ENCODE measurements at places on chromosomes 16 and 17.

DNA sequence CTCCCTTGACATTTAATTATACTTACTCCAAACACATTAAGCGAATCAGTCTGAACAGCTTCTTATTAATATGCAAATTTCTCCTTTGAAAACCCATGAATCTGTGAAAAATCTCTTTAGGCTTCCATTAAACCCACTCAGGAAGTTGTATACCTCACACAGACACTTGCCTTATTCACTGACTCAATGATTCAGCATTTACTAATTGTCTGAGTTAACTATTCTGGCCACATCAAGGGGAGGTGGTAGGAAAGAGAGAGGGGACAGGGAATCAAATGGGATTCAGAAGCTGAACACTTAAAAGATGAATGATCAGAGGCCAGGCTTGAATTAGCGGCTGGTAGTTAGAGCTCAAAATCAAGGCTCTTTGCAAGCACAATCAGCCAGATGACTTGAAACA lies 70.0 kb downstream of the HS3ST3A1 start:
- no peak for DNase-seq

DNA sequence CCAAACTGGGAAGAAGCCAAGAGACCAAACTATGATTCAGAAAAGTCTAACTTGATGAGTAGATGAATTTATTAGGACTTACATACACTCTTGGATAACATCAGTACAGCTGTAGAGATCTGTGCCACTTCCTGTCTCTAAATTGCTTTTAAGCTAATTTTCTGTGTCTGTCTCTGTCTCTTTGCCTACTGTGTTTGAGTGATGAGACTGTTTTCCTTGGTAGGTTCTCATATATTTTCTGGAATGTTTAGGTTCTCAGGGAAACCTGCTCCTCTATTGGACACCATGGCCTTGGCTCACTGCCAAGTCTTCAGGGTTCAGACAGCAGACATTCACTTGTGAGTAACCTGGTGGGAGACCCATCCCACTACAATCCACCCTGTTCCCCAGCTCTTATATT lies 103.5 kb upstream of the KIF2B start:
- no peak for DNase-seq

DNA sequence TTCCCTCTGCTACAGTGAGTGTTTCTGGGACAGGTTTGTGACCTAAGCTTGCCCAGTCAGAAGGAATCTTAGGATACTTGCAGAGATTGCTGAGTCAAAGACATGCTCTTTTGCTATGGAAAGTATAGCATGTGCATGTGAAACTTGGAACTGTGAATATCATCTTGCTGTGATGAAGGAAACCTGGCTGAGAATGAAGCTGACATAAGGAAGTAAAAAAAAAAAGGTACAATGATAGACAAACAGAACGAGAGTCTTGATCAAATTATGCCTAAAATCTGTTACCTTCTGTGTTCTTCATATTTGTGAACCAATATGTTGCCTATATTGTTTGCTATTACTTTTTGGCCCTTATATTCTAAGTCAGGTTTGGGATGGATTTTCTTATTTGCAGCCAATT lies 525.7 kb downstream of the NPIPA7 start:
- DNase-seq = no peak

GRCh38 chr16:20803561-20804214 lies 2.6 kb downstream of the ERI2 start:
- DNase-seq = no peak

GRCh38 chr16:88716201-88716600 lies 9.9 kb downstream of the CTU2 start:
- DNase-seq = no peak

DNA sequence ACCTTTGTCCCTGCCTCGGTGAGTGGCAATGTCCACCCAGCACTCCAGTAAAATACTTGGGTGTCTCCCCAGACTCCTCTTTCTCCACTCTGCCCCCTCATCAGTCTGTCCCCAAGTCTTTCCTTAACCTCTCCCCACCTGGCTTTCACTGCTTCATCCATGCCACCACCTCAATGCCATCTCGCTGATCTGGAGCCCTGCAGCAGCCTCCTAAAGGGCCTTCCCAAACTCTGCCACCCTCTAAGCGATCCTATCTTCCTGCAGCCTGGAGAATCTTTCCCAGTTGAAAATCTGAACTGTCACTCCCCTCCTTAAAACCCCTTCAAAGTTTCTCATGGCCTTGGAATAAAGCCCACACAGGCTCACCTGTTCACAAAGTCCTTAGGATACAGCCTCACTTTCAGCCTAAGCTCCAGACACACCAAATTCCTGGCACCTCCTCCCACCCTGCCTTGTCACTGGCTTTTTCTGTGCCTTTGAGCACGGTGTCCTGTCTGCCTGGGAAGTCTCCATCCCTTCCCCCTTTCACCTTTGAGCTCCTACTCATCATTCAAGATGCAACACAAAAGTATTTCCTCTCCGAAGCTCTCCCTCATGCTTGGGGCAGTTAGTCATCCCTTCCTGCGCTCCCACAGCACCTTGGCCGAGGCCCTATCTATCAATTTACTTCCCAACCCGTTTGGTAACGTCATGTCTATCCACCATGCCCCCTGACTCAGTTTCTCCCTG lies 2.8 kb downstream of the WNK4 start:
- no peak for DNase-seq

DNA sequence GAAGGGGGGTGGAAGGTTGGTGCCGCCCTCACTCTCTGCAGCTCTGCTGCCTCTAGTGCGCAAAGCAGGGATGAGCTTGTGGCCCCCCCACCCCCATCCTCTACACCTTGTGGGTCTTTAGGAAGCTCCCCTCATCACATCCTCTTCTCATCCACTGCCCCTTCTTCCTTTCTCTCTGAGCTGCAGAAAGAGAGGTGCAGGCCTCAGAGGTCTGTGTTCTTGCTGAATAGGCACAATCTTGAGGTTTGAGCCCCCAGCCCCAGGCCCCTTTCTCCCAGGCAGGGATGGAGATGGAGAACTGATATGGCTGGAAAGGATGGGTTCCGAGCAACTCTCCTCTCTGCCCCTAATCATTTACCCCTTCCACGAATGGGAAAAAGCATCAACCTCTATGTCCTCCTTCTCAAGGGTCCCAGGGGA lies 2.6 kb downstream of the CACNA1G start:
- no peak for DNase-seq

DNA sequence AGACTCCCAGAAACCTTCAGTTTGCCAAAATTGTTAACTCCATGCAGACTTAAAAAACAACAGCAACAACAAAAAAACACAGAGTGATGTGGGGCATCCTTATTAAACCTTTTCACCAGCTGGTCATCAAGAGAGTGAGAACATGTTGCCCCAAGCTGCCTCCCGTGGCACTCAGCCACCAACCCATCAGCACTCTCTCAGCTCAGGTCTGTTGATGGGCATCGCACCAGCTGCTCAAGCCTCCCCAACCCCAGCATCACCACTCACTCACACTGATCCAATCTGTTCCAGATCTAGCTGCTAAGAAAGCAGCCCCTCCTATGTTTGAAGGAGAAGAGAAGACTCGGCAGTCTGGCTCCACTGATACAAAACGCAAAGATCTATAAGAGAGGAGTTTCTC lies 46.8 kb downstream of the SLC39A11 start:
- DNase-seq = no peak

GRCh38 chr16:75193265-75193650 lies 13.7 kb downstream of the CTRB2 start:
- no peak for DNase-seq

GRCh38 chr16:87218281-87219055 lies 98.7 kb downstream of the C16orf95 start:
- DNase-seq = no peak

- peak; percentile 24 for DNase-seq
Measured at GRCh38 chr17:67377488-67378453, 690 bp downstream of the PITPNC1 start.

Measured in stimulated activated CD8-positive, alpha-beta memory T cell treated with anti-CD3 and anti-CD28 coated beads, Interleukin-15, amount 100 ng/mL, for 4 hours (primary cell).